CD4-positive, CD25-positive, alpha-beta regulatory T cell (primary cell): ENCODE measurements at places on chromosomes 1 and 21. TPM values are rescaled to one million over a fixed set of nuclear protein-coding genes. Genes with fewer than 3 reads are reported as not detected.

The HSPA13 gene
- 28.6 TPM for total RNA-seq

- H3K27me3 ChIP-seq, result no peaks in the 10 kb centered on the region
- peak overlapping the region; percentile 74 for H3K27ac ChIP-seq
- H3K4me3 ChIP-seq, result peak overlapping the region; percentile 7
- peak; percentile 29 for DNase-seq
Observed at GRCh38 chr1:226643611-226644540, 95.2 kb downstream of the ITPKB start.

DNA sequence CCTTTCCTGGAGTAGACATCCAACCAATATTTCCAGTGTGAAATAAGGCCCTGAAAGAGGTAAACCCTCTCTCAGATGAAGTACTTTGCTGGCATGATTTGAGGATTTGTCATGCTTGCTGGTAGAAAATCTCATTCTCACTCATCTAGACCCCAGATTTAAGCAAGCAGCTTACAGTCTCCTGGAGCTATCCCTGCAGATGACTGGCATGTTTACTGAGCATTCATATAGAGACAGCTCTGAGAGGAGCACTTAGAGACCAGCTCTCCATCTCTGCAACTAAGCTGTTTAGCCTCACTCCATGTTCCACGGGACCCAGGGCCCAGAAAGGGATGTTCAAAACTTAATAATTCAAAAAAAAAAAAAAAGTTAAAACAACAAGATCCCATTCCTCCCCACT, 34.2 kb downstream of the GPR161 start:
- H3K27me3 ChIP-seq, result no peaks in the 10 kb centered on the region
- H3K27ac ChIP-seq, result no peak overlapping the region
- H3K4me1 ChIP-seq, result no peaks in the 10 kb centered on the region
- H3K36me3 ChIP-seq, result no peaks in the 10 kb centered on the region
- no peak for DNase-seq
- no peak overlapping the region for H3K4me3 ChIP-seq

DNA sequence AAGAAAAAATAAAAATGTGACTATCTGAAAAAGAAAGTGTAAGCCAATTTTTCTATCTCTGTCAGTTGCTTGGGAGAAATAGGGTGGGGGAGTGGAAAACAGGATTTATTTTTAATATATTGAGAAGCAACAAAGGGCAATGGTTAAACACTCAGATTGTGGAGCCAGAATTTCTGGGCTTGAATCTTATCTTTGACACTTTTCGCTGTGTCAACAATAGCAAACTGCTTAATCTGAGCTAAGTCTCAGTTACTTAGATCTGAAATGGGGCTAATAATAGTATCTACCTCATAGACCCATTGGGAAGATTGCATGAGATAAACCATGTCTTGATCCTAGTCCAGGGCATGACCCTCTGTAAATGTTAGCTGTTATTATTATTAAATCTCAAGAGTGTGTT, 468.1 kb downstream of the ADGRL2 start:
- no peaks in the 10 kb centered on the region for H3K4me1 ChIP-seq
- H3K36me3 ChIP-seq, result no peaks in the 10 kb centered on the region
- H3K27me3 ChIP-seq, result no peaks in the 10 kb centered on the region
- DNase-seq, result no peak

GRCh38 chr21:40646651-40647050, 200.3 kb downstream of the DSCAM start:
- no peaks in the 10 kb centered on the region for H3K27me3 ChIP-seq
- H3K4me3 ChIP-seq, result no peak overlapping the region
- H3K4me1 ChIP-seq, result no peaks in the 10 kb centered on the region
- no peak for DNase-seq
- no peaks in the 10 kb centered on the region for H3K36me3 ChIP-seq
- no peak overlapping the region for H3K27ac ChIP-seq

GRCh38 chr1:4075436-4076225, 175.6 kb upstream of the C1orf174 start:
- no peaks in the 10 kb centered on the region for H3K4me1 ChIP-seq
- no peak overlapping the region for H3K4me3 ChIP-seq
- no peak for DNase-seq

DNA sequence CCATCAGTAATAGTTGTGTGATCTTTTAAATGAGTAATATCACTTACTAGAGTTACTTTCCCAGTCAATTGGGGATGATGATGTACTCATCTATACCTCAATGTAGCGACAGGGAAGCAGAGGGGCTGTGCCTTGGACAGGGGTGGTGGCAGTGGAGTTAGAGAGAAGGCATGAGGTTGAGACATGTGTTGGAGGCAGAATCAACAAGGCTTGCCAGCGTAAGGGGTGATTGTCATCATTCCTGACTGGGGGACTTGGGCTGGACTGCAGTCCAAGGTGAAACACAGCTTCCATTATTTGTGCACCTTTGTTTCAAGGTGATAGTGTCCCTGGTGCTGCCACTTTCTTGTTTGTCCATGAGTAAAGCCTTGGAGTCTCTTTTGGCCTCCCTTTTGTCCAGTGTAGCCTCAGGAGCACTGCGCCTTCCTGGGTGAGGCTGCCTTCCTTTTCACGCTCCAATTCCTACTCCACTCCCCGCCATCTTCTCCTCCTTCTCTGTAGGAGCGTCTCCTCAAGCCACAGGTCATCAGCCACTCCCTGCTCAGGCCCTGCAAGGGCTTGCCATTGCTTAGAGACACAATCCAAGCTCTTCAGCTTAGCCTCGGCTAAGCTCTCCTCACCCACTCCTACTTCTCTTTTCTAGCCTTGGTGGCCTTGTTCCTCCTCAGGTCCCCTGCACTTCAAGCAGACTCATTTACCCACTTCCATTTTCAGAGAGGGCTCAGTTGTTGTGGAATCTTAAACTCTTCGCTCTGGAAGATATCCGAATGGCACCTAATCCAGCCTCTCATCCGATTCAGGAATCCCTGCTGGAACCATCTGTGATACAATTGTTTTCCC, 77.6 kb upstream of the CD34 start:
- no peak overlapping the region for H3K27ac ChIP-seq
- H3K36me3 ChIP-seq, result no peaks in the 10 kb centered on the region
- H3K27me3 ChIP-seq, result no peaks in the 10 kb centered on the region
- DNase-seq, result no peak
- no peaks in the 10 kb centered on the region for H3K4me1 ChIP-seq
- no peak overlapping the region for H3K4me3 ChIP-seq

GRCh38 chr1:207970329-207971233, 59.7 kb upstream of the CD34 start:
- H3K4me3 ChIP-seq, result no peak overlapping the region
- no peak for DNase-seq
- no peaks in the 10 kb centered on the region for H3K36me3 ChIP-seq

DNA sequence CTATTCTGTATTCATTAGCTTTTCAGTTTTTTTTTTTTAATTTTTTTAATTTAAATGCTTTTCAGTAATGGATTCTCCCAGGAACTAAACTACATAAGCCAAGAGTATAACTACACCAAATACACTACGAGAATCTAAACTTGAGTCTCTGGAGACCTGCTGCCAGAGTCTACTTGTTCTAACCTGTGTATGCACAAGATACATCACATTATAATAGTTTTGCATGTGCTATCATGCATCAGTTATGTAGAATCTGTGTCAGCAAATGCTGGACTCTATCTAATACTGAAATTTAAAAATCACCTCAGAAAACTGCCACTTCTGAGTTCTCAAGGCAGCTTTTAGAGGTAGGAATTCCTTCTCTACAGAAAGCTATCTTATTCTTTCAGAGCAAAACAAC, 146.3 kb upstream of the GREM2 start:
- no peak for DNase-seq
- H3K36me3 ChIP-seq, result no peaks in the 10 kb centered on the region
- no peaks in the 10 kb centered on the region for H3K4me1 ChIP-seq
- H3K27me3 ChIP-seq, result no peaks in the 10 kb centered on the region
- no peak overlapping the region for H3K27ac ChIP-seq

DNA sequence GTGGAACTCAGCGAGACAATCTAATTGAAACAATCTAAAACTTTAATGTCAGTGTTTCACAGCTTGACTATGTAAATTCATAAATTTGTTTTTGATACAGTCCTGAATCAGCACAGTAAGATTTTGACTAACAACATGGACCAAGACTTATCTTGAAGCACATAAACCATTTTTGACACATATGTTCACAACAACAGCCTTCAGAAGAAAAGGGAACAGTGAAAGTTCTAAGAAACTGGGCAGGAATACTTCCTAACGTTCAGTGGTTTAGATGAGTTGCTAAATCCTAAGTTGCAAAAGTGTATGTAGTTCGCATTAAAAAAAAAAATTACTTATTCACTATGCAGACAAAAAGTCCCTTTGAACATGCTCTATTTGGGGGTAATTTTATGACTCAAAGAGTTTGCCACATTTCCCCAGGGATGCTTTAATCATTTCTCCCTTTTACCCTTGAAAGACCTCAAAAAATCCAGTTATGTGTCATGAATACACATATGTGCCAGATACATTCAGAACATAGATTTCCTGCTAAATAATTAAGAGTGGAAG, 120.2 kb downstream of the MRPL39 start:
- peaks cover 5% of the 10 kb centered on the region for H3K4me1 ChIP-seq
- no peaks in the 10 kb centered on the region for H3K27me3 ChIP-seq
- H3K36me3 ChIP-seq, result no peaks in the 10 kb centered on the region
- no peak overlapping the region for H3K4me3 ChIP-seq

DNA sequence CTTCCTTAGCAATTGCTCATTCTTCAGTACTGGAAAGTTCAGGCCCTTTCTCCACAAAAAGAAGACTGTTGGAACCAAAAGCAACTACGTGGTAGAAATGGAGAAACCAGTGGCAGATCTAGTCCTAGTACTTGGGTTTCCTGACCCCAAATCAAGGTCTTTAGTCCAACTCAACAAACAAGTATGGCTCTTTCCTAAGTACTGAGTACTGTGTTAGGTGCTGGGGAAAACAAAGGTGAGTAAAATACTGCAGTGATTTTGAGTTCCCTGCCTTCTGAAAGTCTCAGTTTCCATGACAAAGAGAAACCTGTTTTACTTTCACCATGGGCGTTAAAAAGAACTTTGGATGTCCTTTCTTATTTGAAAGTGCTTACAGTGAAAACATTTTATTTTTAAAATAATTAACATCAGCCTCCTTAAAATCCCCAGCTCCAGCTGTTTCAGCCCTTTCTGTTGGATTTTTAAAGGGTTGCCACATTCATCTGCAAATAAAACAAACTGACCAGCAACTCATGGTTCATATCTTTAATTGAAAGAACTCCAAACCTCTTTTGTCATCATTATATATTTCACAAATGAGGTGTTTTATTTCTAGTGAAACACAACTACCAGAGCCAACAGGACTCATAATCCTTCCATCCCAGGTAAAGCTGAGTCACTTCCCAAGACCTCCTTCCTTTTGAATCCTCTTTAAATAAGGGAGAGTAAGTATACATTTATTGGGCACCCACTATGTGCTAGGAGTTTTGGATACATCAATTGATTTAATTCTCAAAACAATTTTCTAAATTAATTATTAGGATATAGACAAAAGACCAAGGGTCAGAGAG, 35.4 kb downstream of the PLPP3 start:
- H3K27ac ChIP-seq, result no peak overlapping the region
- no peaks in the 10 kb centered on the region for H3K27me3 ChIP-seq

DNA sequence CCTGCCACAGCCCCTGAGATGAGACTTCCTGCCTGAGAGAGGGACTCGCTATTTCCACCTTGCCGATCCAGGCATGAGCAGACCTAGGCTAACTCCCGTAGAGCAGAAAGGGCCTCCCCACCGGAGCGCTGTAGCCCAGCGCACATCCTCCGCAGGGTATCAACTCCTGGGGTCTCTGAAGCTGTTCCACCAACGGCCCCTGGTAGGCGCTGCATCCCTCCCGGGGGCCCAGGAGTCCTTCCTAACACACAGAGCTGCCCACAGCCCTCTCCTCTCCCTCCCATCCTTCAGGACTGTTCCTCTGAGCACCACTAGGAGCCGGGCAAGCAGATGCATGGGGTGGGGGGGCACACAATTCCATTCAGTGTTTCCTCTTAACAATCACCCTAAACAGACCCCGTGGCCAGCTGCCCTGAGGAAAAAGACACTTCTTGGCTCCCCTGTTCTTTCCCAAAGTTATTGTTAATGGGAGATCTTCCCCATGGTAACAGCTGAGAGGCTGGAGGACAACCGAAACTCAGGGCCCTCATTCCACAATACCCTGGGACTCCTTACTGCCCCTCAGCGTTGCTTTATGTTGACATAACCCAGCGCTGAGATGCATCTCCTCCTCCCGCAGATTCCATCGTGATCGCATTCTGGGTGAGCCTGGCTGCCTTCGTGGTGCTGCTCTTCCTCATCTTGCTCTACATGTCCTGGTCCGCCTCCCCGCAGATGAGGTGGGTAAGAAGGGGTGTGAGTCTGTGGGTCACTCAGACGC, 7.5 kb downstream of the MRAP start:
- H3K27ac ChIP-seq, result no peak overlapping the region
- H3K36me3 ChIP-seq, result no peaks in the 10 kb centered on the region
- no peaks in the 10 kb centered on the region for H3K4me1 ChIP-seq
- no peaks in the 10 kb centered on the region for H3K27me3 ChIP-seq

DNA sequence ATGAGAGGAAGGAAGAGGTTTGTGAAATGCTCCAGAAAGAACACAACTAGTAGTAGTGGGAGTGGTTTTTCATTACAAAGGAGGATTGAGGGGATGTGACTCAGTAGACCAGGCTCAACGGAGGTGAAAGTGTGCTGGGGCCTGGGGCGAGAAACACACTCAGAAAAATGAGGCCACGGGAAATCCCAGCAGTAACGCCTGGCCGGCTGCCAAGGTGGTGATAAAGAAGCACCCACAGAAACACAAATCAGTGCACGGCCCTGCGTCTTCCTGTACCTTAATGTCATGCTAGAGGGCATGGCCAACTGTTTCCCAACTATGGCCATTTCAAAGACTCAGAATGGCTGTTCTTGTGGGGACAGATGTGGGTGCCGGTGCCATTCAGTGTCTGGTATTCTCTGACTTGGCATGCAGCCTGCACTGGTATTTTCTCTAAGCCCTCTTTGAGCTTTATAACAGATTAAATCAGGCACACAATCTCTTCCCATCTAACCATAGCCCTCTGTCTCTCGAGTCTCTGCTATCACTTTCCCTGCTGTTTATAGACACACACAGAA, 38.2 kb downstream of the URB2 start:
- peaks cover 10% of the 10 kb centered on the region for H3K36me3 ChIP-seq
- H3K4me3 ChIP-seq, result no peak overlapping the region
- no peaks in the 10 kb centered on the region for H3K27me3 ChIP-seq
- peak overlapping the region; percentile 30 for H3K27ac ChIP-seq
- H3K4me1 ChIP-seq, result peaks cover 16% of the 10 kb centered on the region

DNA sequence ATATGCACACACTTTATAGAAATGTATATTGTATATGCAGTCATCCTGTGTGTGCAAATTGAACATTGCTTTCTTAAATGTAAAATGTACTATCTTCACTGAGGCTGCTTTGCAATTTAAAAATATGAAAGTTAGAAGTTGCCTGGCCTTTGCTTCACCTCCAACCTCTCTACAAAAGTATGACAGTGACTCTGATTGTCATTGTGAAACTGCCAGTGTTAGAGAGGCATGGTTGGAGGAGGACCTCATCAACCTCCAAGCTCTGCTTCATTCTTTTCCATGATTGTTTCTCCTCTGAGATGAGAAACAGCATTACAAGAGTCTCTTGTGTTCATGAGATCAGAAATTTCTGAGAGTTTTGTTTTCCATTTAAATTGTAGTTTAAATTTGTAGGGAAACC, 185.5 kb downstream of the ZC3H11B start:
- no peak overlapping the region for H3K4me3 ChIP-seq
- H3K36me3 ChIP-seq, result no peaks in the 10 kb centered on the region
- no peaks in the 10 kb centered on the region for H3K4me1 ChIP-seq
- H3K27me3 ChIP-seq, result no peaks in the 10 kb centered on the region
- DNase-seq, result no peak
